ENCODE measurements at places on chromosomes 3 and 15.

DNA sequence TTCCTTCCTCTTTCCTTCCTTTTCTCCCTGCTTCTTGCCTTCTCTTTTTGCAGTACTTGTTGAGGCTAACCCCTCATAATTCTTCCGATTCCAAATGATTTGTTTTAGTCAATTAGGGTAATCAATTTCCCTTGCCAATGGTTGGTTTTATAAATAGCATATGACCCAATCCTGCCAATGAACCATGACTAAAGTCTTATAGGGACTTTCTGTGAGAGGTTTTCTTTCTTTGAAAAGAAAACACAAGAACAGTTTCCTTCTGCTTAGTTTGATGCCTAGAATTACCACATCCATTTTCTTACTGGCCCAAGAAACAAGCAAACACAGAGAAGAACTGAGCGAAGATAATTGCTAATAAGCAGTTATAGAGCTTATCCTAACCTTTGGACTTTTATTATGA lies 292.5 kb upstream of the SATB1 start:
- no peak for DNase-seq

DNA sequence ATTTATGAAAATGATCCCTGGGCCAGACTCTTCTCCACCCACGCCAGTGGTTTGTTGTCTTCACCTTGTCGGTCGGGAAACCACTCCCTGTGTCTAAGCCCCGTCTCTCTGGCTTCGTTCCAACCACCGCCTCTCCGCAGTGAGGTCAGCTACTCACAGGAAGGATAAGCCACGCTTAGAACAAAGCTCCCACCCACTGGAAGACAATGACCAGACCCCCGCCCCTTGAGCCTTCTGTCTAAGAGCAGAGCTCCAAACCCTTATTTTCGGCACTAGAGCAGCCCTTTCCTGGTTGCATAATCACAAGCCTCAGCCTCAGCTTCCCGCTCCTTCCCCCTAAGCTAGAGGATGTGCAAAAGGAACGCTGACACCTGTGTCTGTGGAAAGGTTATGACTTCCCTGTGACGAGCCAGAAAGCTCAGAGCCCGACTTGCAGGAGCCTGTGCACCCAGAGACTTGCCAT lies 114.9 kb upstream of the MEF2A start:
- DNase-seq, result no peak

DNA sequence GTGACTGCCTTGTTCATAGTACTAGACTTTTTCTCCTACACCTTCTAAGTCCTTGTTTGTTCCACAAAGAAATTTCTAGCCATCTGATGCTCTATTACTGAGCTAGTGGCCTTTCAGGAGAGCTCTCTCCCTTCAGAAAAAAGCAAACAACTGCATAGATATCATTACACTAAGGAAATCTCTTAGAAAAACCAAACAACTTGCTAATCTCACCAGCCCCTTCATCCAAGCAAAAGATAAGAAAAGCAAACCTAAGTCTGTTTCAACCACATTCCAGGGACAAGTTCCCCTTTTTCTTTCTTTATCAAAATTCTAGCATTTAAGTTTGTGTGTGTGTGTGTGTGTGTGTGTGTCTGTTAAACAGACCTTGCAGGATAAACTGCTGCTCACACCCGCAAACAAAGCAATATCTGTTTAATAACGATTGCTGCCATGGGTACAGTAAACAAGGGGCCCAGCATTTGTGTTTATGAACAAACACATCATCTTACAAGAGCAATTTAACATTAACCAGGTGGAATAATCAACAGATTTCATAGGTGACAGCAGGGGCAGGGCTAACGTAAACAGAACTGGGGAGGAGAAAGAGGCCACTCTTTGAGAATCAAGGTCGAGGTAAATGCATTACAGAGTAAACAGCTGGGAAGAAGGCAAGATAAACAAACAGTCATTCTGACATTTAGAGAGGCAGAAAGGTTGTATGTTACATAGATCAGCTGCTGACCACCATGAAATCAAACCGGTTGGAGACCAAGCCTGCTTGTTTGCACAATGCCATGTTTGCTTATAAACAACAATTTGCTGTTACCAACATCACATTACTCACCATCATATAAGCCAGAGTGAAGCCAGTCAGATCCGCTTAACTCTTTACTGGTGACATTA lies 375.1 kb downstream of the FOXP1 start:
- no peak for DNase-seq

DNA sequence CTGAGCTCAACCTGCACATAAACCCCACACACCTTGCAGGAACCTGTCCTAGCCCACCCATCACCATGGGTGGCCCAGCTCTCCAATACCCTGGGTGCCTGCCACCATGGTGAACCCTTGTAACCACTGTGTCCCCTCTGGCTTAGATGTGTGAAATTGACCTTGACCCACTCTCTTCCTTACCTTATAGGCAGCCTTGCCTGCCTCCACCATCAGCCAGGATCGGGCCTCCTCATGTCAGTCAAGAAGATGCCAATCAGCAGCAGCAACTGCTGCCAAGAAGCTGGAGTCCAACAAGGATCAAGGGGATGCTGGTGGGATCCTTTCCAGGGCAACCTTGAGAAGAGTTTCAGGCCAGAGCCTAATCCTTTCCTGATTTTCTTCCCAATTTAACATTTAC lies 8.8 kb upstream of the CYP11A1 start:
- DNase-seq, result no peak

DNA sequence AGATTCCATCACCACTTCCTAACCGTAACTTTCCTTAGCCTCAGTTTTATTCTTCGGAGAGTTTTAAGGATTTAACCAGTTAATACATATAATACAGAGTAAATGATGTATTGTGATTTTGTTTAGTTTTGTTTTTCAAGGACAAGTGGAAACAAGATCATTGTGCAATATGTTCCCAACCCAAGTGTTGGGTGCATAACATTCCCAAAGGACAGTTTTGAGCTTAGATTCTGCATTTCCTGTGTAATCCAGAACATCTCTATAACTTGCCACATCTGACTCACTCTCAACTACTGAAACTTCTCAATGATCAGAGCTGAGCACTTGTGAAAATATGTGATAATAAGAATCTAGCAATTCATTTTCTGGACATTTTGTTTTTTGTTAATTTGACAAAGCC lies 466.1 kb upstream of the PPP2R3A start:
- no peak for DNase-seq

- no peak for DNase-seq
These were observed 94.1 kb upstream of the PRICKLE2 start for GRCh38 chr3:64319391-64319790.

DNA sequence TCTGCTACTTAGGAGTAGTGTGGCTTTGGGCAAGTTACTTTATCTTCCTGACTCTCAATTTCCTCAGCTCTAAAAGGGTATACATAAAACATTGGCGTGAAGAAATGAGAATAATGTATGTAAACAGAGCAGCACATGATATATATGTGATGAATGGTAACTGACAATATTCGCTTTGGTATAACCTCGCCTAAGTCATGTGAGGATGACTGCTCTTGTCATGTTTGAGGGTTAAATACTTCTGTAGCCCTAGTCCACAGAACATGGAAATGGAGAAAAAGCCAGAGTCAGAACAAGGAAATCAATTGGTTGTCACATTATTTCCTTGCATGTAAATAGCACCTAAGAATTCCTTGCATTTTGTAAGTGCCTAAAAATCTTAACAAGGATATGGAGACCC lies 25.0 kb downstream of the CHP1 start:
- no peak for DNase-seq

GRCh38 chr3:194741916-194742315 lies 56.2 kb downstream of the FAM43A start:
- DNase-seq, result no peak

GRCh38 chr15:78201281-78202190 lies 32.8 kb downstream of the ACSBG1 start:
- no peak for DNase-seq

- no peak for DNase-seq
These were observed 17.6 kb downstream of the RSRC1 start for GRCh38 chr3:158127250-158128219.

DNA sequence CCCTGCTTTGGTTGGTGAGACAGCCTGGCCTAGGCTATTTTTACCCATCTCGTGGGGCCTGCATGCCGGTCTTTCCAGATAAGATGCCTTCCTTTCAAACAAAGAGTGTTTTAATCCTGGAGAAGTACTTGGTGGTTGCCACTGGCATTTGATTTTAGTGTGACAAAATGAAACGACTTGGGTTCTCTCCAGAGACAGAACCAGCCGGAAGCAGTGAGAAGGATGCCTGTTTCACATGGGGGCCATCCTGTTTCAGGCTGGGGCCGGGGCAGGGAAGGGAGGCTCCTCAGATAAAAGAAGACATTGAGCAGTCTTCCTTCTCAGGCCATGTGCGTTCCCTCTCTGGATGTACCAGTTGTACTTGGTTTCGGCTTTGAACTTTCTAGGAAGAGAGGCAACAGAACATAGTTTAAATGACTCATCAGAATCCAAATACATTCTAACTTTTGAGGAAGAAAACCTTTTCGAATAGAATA lies 74.9 kb downstream of the TOP2B start:
- DNase-seq, result no peak

DNA sequence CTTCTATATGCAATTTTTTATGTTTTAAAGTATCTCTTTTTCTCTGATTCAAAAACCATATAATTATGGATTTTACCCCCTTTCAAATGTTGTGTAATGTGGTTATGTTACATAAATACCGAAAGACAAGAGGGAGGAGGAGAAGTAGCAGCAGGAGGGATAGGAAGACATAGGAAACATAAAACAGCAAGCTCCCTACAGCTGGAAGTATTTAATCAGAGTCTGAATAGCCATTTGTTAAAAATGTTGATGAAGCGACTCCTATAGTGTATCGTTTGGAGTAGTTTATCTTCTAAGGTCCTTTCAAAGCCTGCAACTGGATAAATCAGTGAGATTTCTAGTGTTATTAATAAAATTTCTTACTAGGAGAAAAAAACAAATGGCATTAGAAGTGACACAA lies 598.1 kb upstream of the GOLIM4 start:
- no peak for DNase-seq

- no peak for DNase-seq
These were observed 545.5 kb downstream of the NTRK3 start for GRCh38 chr15:87711026-87711425.

GRCh38 chr3:105385819-105386508 lies 19.3 kb downstream of the ALCAM start:
- DNase-seq, result no peak

- DNase-seq, result no peak
These were observed 49.2 kb downstream of the SPATA12 start for GRCh38 chr3:57109437-57110199.

DNA sequence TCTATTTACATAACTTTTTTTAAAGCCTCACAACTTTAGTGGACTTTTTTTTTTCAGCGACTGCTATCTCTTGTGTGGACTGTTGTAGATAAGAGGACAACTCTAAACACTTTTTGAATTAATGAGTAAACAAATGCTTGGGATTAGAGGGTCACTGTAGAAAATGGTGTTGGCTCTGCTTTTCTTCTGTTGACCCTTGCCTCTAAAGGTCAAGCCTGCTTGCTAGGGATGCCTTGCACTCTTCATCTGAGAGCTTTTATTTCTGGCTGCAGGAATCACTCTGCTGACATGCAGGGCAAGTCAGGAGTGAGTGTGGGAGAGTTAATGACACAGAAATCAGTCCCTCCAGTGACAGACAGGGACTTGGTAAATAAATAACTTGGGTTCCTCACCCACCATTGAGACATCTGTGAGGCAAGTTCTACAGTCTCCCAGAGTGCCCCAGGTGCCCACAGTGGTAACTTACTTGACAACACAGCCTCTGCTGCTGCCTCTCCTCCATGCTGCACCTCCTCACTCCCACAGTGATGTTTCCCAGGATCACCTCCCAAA lies 390.1 kb downstream of the IL20RB start:
- DNase-seq, result no peak

GRCh38 chr3:32083702-32084270 lies 22.6 kb upstream of the GPD1L start:
- no peak for DNase-seq

DNA sequence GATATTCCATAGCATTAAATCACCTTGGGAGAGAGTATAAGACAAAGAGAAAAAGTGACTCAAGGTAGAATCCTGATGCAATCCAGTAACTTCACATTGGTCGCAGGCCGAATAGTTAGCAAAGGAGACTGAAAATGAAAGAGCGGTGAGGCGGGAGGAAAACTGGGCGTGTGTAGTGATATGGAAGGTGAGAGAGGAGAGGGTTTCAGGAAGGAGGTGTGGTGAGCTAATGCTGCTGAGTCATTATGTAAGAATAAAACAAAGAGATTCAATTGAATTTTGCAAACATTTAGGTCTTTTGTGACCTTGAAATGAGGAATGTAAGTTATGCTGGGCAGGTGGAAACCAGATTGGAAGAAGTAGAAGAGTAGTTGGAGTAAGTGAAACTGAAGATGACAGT lies 235.3 kb downstream of the C3orf38 start:
- no peak for DNase-seq

Data from D721Med (cell line).